ENCODE measurements at places on chromosomes 4 and X.
A peak's percentile ranks its signal among the peaks of the same experiment; 100 is the strongest.

GRCh38 chrX:1686642-1687041, 71.8 kb downstream of the ASMT start:
- DNase-seq: no peak

DNA sequence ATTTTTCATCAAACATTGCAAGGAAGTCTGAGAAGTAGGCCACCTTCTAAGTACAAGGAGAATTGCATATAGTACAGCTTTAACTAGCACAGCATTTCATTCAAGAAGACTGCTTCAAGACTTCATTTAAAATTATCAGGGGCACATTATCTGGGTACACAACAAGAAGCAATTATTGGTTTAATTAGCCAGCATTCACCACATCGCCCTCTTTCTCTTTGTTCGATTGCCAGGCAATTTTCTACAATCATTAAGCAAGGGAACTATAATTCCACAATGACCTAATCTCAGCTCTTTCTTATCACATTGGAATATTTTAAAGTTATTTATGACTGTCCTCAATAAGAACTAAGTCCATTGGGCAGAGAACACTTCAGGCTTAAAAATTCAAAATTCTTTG, 1347.1 kb upstream of the PABPC4L start:
- DNase-seq: no peak

GRCh38 chr4:184395971-184396391, 78.4 kb downstream of the IRF2 start:
- DNase-seq: no peak

- no peak for DNase-seq
Observed at GRCh38 chr4:4316150-4316495, 26.1 kb downstream of the ZBTB49 start.

DNA sequence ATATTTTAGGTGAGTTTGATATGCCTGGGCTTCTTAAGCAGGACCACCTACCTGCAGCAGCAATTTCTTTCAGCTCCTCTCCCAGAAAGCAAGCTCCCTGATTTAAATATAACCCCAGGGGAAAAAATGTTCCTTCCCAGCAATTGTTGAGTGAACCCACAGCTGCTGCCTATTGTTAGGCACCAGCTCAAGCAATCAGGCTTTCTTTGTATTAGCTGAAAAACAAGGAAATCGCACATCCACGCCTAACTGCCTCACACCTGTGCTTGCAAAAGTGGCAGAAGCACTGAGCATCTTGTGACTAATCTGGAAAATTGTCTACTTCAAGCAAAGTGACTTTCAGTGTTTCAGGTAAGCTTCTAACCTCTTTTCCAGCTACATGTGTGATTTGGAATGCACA, 432.2 kb downstream of the SMARCA1 start:
- DNase-seq: no peak

DNA sequence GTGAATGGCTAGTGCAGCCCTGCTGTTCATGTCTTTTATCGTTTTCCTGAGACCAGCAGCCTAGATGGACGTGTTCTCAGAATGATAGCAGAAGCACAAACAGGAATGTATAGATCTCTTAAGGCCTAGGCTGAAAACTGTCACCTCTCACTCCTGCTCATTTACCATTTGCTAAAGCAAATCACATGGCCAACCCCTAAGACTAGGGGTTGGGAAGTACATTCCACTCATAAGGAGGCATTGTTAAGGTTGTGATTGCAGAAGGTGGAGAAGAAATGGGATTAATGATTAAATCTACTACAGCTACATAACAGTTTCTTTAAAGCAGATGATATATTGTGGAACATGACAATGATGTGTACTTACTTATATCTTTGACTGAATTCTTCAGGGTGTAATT, 536.8 kb upstream of the FTHL17 start:
- no peak for DNase-seq

DNA sequence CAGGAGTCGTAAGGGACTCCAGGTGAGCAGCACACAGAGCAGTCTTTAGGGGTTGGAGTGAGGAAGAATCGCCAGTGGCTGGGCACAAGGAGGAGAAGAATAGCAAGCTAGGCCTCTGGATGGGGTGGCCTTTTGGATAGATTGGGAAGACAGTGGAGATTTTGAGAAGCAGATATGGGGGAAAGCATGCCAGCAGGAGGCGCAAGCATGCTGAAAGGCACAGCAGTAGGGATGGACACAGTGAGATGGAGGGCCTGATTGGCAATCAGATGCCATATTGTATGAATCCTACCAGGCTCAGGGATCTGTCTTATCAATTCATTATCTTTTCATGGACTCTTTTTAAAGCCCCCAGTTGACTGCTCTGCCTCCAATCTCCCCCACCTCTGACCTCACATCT, 60.4 kb upstream of the MAGEA4 start:
- no peak for DNase-seq

DNA sequence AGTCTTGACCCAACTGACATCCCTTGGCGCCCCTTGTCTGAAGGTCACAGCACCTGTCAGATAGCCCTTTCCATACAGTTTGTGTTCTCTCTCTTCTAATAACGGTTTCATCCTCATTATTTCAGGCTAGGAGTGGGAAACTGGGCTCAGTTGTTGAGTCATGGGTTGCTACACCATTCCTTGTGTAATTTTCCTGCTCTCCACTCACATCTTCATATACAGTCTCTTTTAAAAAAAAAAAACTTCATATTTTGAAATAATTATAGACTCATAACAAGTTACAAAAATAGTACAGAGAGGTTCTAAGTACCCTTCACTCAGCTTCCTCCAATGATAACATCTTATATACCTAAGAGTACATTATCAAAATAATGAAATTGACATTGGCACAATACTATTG, 60.2 kb upstream of the GRPR start:
- no peak for DNase-seq

DNA sequence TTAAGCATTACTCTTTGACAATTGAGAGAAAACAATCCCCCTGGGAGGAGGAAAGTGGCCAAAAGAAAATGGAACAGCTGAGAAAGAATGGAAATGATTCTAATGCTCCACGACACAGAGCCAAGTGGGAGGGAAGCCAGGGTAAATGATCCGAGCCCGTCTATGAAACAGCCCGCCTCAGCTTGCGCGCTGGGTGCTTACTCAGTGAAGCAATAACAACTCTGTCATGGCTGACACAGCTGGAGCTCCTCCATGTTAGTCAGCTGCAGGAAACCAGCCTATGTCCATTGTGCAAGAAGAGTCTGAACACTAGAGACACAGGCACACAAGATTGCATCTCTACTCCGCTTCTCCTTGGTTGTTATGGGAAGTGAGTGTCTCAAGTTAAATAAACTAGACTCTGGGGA, 19.3 kb downstream of the NOA1 start:
- DNase-seq: peak; percentile 87

GRCh38 chr4:104486716-104487504, 7.8 kb downstream of the CXXC4 start:
- no peak for DNase-seq

DNA sequence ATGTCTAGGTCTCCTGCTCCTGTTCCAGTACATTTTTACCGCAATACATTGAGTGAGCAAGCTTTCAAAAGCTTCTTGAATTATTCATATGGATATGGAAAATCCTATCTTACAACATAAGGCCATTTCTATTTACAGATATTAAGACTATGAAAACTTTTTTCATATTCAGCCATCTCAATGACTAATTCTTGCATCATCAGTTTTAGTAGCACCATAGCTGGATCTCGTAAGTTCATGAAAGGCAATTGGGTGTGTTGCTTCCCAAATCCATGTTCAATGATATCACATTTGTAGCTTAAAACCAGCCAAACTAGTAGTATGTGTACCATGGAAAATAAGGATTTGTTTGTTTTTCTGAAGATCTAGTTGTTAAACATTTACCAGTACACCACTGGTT, 118.3 kb upstream of the GABRA2 start:
- no peak for DNase-seq

- no peak for DNase-seq
Observed at GRCh38 chrX:143642426-143642825, 6.5 kb upstream of the SLITRK4 start.

GRCh38 chr4:108140328-108140727, 28.4 kb downstream of the LEF1 start:
- DNase-seq: no peak

- no peak for DNase-seq
Observed at GRCh38 chr4:186642530-186642929, 81.1 kb downstream of the FAT1 start.

DNA sequence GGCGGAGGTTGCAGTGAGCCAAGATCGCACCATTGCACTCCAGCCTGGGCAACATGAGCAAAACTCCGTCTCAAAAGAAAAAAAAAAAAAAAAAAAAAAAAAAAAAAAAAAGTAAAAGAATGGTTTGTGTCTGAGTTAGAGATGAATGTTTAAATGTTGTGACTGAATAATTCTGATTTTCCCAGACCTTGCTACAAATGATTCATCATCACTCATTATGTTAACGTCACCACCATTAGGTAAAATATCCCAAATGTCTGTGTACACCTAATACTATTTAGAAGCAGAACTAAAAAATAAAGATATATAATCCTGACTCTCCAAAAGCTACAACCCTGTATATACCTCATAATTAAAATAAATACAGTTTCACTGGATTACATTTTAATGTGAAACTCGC, 70.8 kb downstream of the HHIP start:
- DNase-seq: no peak

DNA sequence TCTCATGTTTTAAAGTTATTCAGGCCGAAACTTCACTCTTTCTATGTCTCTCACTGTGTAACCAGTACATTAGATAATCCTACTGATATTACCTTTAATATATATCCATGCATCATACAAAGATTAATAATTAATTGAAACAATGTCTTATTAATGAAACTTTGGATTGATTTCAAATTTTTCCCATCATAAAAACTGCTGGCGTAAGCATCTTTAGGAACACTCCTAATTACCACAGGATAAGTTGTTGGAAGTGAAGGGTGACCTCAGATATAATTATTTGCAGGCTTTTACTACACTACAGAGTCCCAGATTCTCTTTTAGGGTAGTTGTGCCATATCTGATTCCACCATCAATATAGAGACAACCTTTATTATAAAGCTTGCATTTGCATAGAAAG, 181.3 kb upstream of the SFRP2 start:
- no peak for DNase-seq

DNA sequence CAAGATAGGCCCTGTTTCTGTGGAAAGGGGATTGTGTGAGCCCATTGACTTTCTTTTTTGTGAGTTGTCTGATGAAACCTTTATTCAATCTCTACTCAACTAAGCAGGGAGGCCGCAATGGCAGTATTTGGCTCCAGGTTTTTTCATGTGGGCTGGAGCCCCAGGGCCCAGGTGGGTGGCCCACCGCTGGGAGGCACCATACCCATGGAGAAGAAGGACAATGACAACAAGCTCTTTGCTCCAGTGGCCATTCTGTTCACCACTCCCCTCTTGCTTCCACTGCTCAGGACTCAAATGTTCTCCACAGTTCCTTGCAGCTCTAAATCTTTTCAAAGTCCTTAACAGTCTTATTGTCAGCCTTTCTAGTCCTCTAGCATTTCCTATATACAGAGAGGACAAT, 54.1 kb downstream of the HOPX start:
- no peak for DNase-seq

DNA sequence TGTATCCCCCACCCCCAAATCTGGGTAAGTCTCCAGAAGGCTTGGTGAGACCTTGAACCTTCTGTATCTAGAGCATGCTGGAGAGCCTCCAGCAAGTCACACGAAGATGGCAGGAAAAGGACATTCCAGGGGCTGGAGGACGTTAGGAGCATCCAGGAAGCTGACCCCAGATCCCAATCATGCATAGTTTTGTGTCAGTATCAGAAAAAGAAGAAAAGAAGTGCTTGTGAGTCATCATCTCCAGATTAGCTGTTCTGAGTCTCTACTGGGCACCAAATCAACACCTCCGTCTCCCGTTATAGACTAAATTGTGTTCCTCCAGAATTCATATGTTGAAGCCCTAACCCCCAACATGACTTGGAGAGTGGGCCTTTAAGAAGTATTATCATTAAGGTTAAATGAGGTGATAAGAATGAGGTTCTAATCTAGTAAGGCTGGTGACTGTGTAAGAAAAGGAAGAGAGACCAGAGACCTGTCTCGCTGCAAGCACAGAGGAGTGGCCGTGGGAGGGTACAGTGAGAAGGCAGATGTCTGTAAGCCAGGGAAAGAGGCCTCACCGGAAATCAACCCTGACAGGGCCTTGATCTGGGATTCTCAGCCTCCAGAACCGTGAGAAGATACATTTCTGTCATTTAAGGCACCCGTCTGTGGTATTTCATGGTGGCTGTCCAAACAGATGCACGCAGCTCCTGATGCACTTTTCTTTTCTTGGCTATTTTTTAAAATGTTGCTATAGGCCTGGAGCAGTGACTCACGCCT, 38.1 kb upstream of the CLDN24 start:
- no peak for DNase-seq

DNA sequence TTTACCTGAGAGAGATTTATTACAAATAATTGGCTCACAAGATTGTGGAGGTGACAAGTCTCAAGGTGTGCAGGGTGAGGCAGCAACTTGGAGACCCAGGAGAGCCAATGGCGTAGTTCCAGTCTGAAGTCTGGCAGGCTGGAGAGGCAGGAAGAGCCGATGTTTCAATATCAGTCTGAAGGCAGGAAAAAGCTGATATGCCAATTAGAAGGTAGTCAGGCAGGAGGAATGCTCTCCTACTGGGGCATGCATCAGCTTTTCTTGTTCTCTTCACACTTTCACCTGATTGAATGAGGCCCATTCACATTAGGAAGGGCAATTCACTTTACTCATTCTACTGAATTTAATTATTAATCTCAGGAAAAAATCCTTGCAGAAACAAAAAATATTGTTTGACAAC, 1351.7 kb upstream of the ADGRL3 start:
- DNase-seq: no peak

DNA sequence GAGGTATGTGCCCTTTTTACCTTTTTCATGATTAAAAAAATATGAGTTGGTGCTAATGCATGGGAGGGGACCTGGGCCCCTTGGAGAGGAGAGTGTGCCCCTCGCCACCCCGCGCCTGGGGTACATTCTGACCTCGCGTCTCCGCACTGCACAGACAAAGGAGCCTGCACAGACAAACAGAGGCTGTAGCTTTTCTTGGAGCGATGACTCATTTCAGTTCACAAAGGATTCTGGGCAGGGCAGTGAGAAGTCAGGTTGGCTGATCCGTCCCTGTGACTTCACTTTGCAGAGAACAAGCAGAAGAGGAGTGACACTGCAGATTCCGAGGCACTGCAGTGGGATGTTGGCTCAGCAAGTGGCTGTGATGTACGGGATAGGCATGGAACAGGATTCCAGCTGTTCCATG, 82.9 kb downstream of the STOX2 start:
- DNase-seq: peak; percentile 88

GRCh38 chrX:119728487-119728886, 29.9 kb upstream of the SOWAHD start:
- DNase-seq: no peak

- DNase-seq: no peak
Observed at GRCh38 chr4:55611358-55612059, 19.5 kb upstream of the PDCL2 start.

- peak; percentile 35 for DNase-seq
Observed at GRCh38 chr4:176545872-176546271, 226.1 kb downstream of the SPCS3 start.

DNA sequence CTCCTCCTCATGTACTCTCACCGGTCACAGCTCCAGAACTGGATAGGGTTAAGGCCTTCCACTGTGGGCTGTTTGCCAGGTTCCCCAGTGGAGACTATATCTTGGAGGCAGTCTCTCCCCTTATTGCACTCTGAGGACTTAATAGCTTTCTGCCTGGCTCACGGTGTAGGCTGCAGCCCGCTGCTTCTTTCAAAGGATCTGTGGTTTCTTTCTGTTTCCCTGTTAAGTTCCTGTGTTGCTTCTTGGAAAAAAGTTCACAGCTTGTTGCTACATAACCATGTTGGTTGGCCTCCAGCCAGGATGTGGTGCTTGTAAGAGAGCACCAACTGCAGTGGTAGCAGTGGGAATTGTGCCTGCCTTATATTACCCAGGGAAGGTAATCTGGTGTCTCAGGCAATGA, 24.9 kb upstream of the ZDHHC15 start:
- DNase-seq: no peak

- DNase-seq: no peak
Observed at GRCh38 chr4:15547392-15547791, 77.7 kb downstream of the CC2D2A start.

Measured in kidney epithelial cell (primary cell).